Esophagus squamous epithelium (tissue), 5 donors: ENCODE measurements at places on chromosomes 6 and 20.

DNA sequence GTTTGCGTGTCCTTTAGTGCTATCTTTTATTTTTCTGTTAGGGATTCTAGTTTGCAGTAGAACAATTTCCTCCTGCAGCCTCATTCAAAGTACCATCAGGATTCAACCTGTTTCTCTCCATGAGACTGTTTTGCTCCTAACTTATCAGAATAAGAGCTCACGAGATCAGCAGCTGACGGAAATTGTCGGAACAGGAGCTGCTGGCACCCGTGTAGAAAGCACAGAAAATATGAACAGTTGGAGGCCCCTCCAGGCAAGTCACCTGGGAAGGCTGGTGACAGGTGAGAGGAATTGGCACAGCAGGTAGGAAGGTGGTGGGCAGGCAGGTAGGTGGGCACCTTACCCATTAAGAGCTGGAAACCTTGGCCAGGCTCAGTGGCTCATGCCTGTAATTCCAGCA is 368.6 kb downstream of the CDH26 start:
- no peak for DNase-seq

DNA sequence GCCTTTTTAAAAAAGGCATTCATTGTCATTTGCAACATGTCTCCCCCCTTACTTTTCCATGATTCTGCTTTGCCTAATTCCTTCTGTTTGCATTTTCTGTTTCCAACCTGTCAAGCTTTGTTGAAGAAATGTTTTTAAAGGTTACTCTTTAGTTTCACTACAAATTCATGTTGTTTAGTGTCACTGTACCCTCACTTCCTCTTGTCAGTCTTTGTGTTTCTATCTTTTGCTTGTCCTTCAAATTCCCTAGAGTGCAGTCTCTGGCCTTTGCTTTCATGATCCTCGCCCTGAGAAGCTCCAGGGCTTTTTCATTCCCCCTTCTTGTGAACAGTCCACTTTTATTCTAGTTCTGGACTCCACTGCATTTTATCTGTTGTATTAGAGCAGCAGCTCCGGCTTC is 90.6 kb downstream of the MAP3K4 start:
- DNase-seq: no peak

DNA sequence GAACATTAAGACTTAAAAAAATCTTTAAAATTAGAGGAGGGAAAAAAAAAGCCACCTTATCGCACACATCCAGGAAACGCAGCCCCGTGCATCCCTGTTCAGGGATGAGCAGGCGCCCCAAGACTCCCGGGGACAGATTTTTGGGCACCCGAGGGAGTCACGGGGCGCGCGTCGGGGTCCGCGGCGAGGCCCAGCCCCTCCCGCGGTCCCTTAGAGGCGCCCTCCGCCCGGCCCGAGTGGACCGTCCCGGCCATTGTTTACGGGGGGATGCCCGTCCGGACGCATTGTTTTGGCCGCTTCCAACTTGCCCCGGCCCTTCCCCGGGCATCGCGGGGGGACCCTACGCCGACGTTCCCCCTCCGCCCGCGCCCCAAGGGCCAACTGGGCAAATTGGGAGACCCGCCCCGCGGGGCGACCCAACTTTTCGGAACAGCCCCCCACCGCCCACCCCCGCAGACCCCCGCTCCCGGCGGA is 610 bp downstream of the ZNF217 start:
- DNase-seq: no peak

DNA sequence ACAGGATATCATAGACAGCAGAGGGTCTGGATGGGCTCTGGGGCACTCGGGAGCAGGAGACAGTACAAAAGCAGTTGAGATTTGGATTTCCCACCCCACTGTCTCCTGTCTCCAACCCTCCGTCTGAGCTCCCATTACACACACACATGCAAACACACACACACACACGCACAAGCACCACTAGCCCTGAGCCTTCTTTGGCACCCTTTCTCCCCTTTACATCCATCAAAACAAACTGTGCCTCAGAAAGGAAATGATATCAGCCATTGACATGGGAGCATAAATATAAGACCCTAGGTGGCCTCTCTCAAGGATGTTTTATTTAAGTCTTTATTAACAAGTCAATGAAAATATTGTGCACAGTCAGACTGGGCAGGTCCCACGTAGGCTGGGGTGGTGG is 17.5 kb downstream of the TTBK1 start:
- DNase-seq: no peak

DNA sequence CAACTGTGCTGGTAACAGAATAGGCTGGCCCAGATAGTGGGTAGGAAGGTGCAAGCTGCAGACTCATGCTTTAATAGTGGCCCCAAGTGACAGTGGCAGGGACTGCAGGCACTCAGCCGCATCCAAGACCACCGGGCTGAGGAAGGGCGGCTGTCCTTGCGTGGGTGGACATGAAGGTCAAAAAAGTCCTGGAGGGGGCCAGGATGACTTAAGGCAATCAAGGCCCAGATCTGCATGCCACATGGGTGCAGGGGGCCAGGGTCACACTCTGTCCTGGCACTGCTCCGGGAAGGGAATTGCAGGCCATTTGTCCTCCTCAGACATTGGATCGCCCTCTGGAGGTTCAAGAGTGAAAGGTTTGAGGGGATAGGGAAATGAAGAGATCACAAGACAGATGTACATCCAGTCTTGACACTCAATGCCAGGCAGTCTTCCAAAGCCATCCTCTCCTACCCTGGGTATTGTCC is 10.4 kb upstream of the VNN2 start:
- DNase-seq: no peak
